ENCODE measurements at places on chromosomes 11 and 22. TPM values are rescaled to one million over a fixed set of nuclear protein-coding genes. Genes with fewer than 3 reads are reported as not detected.

OR51B2 gene
- total RNA-seq = not detected

CNTF gene
- total RNA-seq = 4.5 TPM

KCNA4 gene
- total RNA-seq = not detected

DNA sequence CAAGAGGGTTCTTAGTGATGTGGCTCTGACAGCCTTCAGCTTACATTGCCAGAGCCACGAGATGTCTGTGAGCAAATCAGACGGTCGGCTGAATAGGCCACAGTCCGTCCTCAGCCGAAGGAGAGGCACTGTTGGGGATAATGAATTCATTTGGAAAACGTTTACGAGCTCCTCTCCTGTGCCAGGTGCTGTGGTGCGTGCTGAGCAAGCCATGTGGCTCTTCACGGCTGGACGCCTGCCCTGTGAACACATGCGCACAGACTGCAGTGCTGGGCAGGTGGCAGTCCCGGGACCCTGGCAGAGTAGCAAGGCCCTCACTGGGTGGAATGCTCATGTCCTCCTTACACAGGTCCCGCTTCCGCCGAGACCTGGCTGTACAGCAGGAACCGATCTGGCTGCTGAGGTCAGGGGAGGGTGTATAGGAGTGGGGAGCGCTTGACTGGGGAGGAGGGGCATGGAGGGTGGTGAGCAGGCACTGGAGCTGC, 6.8 kb downstream of the TBC1D22A start:
- H3K27me3 ChIP-seq = no peaks in the 10 kb centered on the region
- no peak overlapping the region for H3K4me3 ChIP-seq
- H3K4me1 ChIP-seq = peaks cover 66% of the 10 kb centered on the region
- no peak for DNase-seq
- H3K27ac ChIP-seq = peak overlapping the region; percentile 74
- no peaks in the 10 kb centered on the region for H3K36me3 ChIP-seq

DNA sequence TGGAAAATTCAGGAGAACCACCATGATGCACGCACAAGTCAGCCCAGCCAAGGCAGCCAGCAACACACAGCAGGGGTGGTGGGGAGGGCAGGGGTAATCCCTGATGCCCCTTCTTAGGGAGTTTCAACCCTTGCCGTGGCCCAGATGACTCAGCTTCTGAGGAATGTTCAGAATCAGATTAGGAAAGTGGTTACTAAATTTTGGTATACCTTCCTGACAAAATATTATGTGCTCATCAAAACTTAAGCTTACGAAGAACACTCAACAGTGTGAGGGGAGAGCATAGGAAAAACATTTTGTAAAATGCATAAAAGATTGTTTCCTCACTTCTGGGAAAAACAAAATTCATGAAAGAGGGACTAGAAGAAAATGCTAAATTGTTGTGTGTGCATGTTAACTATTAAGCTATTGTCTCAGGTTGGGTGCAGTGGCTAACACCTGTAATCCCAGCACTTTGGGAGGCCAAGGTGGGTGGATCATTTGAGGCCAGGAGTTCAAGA, 32.1 kb downstream of the SERPIND1 start:
- DNase-seq = no peak
- no peak overlapping the region for H3K27ac ChIP-seq
- H3K36me3 ChIP-seq = peaks cover 2% of the 10 kb centered on the region

DNA sequence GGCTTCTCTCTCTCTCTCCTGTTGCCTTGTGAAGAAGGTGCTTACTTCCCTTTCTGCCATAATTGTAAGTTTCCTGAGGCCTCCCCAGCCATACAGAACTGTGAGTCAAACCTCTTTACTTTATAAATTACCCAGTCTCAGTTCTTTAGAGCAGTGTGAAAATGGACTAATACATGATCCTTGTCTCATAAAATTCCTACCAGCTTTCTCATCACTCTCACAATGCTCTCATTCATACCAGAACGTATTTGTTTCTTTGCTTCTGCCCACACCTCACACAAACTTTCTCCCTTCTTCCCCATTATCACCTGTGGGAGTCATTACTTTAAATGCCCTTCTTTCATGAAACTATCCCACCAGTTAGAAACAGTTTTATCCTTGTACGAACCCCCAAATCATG, 62.7 kb upstream of the ARHGAP42 start:
- peaks cover 11% of the 10 kb centered on the region for H3K36me3 ChIP-seq
- peaks cover 3% of the 10 kb centered on the region for H3K4me1 ChIP-seq
- no peak for DNase-seq
- no peak overlapping the region for H3K4me3 ChIP-seq
- no peaks in the 10 kb centered on the region for H3K27me3 ChIP-seq

- H3K36me3 ChIP-seq = no peaks in the 10 kb centered on the region
- H3K27ac ChIP-seq = no peak overlapping the region
- H3K27me3 ChIP-seq = no peaks in the 10 kb centered on the region
- no peaks in the 10 kb centered on the region for H3K4me1 ChIP-seq
- DNase-seq = no peak
These were observed 1390.7 kb downstream of the FAM181B start for GRCh38 chr11:81342966-81343365.

DNA sequence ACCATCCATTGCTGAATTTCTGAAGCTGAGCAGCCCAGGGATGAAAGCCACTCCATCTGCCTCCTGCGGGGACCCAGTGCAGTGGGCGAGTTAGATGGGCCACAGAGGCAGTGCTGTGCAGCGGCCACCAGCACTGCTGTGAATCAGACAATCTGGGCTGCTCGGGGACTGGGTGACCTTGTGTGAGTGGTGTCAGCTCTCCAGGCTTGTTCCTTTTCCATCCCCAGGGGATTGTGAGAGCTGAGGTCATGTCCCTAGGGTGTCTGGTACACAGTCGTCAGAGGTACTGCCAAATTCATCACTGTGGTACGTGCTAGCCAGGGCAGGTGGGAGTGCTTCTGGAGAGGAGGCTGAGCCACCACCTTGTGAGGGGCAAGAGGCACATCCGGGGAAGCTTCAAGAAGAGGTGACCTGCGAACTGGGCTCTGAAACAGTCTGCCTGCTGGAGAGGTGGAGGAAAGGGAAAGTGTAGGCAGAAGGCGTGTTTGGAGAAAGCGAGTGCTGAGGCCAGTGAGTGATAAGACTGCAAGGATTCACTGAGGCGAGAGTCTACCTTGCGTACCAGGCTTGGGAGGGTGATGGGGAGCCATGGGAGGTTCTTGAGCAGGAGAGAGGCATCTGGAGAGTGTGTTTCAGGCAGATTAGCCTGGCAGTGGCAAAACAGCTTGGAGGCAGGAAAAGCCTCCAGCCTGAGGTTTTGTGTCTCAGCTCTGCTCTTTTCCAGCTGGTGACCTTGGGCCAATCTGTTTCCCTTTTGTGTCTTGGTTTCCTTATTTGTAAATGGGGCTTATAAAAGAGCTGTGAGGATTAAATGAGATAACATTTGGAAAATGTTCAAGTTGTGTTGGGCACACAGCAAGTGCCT, 22.7 kb downstream of the CACNA1I start:
- peaks cover 11% of the 10 kb centered on the region for H3K27me3 ChIP-seq
- no peaks in the 10 kb centered on the region for H3K36me3 ChIP-seq
- no peak for DNase-seq
- H3K4me3 ChIP-seq = no peak overlapping the region
- no peak overlapping the region for H3K27ac ChIP-seq

GRCh38 chr22:29816539-29816938, 21.5 kb downstream of the ASCC2 start:
- no peak overlapping the region for H3K4me3 ChIP-seq
- H3K27ac ChIP-seq = no peak overlapping the region
- H3K27me3 ChIP-seq = no peaks in the 10 kb centered on the region
- peaks cover 9% of the 10 kb centered on the region for H3K4me1 ChIP-seq
- DNase-seq = no peak
- H3K36me3 ChIP-seq = peaks cover 21% of the 10 kb centered on the region

GRCh38 chr22:38505541-38506117, 482 bp downstream of the DDX17 start:
- H3K27me3 ChIP-seq = no peaks in the 10 kb centered on the region
- H3K36me3 ChIP-seq = peaks cover 13% of the 10 kb centered on the region
- DNase-seq = peak; percentile 59
- H3K27ac ChIP-seq = peak overlapping the region; percentile 100

GRCh38 chr11:81966340-81966739, 767.3 kb downstream of the FAM181B start:
- no peak overlapping the region for H3K27ac ChIP-seq
- peaks cover 11% of the 10 kb centered on the region for H3K4me1 ChIP-seq
- no peaks in the 10 kb centered on the region for H3K36me3 ChIP-seq
- H3K27me3 ChIP-seq = no peaks in the 10 kb centered on the region

- H3K36me3 ChIP-seq = peaks cover 49% of the 10 kb centered on the region
- peak overlapping the region; percentile 99 for H3K4me3 ChIP-seq
- no peaks in the 10 kb centered on the region for H3K27me3 ChIP-seq
These were observed 1.1 kb downstream of the TAF1D start for GRCh38 chr11:93740031-93740729.
